Stimulated activated CD4-positive, alpha-beta T cell treated with anti-CD3 and anti-CD28 coated beads, Interleukin-15, amount 100 ng/mL, for 24 hours (primary cell): ENCODE measurements at places on chromosomes 3 and 15.

- DNase-seq = no peak
These were observed 69.0 kb upstream of the THBS1 start for GRCh38 chr15:39511916-39512260.

DNA sequence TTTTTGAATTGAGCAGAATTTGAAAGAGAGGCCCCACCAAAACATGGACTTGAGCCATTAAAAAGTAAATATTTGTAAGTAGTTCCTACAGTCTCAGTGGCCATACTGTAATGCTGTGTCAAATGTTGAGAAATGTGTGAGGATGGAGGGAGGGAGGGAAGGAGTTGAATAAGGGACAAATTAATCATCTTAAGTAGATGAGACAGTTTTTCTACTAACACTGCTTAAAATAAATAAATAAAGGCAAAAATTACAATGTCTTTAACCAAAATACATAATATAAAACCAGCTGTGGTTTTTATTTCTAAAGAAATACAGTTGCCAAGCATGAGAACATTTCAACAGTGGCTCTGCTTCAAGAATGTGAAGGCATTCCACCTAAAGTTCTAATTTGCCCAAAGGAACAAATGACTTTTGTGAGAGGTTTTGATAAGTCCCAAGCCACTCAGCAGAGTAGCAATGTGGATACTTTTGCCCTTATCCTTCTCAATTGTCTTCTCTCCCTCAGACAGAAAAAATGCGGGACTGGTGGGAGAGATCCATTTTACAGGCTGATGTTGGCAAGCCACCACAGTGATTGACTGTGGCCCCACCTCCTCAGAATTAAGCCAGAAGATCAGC, 427.0 kb upstream of the RARB start:
- DNase-seq = no peak

GRCh38 chr3:109432833-109433232, 95.5 kb upstream of the DPPA4 start:
- no peak for DNase-seq

DNA sequence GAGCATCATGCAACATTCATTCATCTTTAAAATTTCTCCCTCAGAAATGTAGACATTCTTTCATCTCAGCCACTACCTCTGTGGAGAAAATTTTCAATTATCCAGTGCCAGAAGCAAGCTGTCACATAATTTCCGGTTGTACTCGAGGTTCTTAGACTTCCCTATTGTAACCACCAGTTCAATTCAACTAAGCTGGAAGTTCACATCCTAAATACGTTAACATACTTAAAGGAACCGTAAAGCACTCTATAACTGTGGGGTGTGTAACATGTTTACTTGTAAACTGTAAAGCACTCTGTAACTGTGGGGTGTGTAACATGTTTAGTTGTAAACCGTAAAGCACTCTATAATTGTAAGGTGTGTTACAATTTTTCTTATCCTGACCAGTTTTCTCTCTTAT, 150.3 kb downstream of the PLCL2 start:
- no peak for DNase-seq

- DNase-seq = no peak
These were observed 150.7 kb upstream of the NR2E3 start for GRCh38 chr15:71659730-71660067.

GRCh38 chr3:16725972-16726371, 120.7 kb upstream of the DAZL start:
- no peak for DNase-seq

DNA sequence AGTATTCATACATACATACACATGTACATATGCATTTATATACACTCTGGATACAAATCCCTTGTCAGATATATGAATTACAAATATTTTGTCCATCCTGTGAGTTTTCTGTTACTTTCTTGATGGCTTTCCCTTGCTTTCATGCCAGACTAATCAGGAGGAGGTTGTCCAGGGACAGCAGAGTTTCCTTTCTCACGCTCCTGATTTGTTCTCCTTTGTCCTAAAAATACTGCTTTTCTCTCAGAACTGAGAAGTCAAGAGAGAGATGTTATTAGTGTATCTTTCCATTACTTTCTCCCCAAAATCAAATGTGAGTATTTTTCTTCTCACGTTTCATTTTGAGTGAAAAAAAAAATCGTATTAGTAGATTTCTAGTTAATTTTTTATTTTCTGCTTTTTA, 12.1 kb upstream of the TCAIM start:
- no peak for DNase-seq

DNA sequence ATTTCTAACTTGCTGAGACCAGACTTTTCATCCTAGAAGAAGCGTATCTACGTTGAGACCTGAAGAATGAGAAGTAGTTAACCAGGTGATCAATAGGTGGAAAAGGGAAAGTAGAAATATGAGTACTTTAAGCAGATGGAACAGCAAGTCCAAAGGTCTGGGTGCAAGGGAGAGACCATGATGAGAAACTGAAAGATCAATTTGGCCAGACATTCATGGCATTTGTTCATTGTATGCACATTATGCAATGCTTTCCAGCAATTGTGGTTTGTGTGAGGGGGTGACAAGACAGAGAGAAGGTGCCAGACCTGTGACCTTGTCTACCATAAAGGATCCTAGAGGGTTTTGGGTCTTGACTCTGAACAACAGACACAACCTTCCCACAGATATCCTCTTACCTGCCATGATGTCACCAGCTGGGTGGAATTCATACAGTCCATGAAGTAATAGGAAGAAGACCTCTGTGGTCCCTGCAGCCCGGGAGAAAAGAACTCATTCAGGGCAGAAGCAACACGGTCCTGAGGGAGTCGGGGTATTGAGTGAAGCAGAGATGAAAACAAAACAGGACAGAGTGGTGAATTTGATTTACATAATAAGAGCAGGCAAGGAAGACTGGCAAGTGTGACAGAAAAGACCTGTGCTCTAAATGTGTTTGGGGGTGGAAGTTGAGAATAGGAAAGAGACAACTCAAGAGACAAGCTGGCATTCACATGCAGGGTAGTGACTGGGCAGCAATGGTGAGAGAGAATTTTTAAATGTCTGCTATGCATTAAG, 63.4 kb upstream of the PSMD6 start:
- no peak for DNase-seq

- no peak for DNase-seq
These were observed 8.9 kb upstream of the SPPL2A start for GRCh38 chr15:50774450-50774849.

- DNase-seq = no peak
These were observed 56.3 kb upstream of the ICE2 start for GRCh38 chr15:60535265-60535664.

DNA sequence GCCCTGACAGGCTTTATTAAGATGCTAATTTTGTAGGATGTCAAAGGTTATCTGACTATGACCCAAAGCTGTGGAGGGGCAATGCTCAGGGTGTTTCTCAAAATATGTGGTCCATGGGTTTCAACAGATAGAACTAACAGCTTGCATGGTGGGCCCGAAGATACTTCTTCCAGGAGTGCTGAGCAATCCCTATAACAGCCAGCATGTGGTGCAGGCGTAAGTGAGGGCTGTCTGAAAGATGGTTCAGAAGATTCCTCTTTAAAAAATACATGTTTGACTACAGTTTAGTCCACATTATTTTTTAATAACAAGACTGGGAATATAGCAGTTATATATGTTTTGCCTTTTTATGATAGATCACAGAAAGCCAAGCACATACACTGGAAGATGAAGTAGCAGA, 7.6 kb downstream of the SCG3 start:
- DNase-seq = no peak
